LoVo (cell line): ENCODE measurements at places on chromosomes 11 and 22.

GRCh38 chr11:68012044-68012842, 2.1 kb downstream of the ALDH3B1 start:
- DNase-seq = no peak

GRCh38 chr11:34185926-34186841, 80.8 kb downstream of the NAT10 start:
- no peak for DNase-seq

DNA sequence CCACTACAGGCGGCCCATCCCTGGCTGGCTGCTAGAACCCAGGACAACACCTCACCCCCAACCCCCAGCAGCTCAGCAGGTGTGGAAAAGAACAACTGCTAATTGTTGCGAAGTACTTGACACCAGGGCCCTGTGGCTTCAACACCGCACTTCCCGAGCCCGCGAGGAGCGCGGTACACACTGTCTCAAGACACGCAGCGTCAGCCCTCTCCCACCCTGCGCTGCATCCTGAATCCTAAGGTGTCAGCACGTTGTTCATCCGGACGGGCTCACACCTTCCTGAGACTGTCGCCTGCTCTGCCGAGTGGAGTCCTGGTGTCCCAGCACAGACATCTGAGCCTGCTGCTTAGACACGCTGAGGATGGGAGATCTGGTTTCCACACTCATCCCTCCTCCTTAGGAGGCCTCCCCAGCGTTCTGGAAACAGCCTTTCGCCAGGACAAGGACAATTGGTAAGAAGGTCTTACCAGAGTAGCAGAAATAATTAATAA, 1336.2 kb downstream of the BRD1 start:
- no peak for DNase-seq

DNA sequence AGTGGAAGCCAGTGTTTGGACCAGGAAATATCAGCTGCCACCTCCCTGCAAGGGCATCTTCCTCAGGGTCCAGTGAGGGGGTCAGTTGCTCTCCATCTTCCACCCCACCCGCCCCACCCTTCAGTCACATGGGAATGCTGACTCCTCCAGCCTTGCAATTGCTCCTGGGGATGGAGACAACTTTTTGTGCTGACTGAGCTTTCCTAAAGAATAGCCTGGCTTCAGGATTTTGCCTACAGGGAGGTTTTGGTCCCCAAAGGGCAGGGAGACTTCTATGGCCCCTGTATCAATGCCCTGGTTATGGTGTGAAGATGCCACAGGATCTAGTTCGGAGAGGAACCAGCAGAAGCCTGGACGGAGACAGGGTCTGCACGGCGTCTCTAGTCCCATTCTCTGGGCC, 124.0 kb upstream of the LMO1 start:
- no peak for DNase-seq

GRCh38 chr22:40668611-40669411, 10.5 kb upstream of the MCHR1 start:
- peak; percentile 71 for DNase-seq

GRCh38 chr11:68818181-68818580, 23.5 kb downstream of the CPT1A start:
- no peak for DNase-seq

DNA sequence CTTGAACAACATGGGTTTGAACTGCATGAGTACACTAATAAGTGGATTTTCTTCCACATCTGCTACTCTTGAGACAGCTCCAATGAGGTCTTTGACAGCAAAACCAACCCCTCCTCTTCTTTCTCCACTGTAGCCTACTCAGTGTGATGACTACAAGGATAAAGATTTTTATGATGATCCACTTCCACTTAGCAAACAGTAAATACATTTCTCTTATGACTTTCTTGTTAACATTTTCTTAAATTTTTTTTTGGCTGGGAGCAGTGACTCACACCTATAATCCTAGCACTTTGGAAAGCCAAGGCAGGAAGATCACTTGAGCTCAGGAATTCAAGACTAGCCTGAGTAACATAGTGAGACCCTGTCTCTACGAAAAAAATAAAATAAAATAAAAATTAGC, 9.9 kb upstream of the EIF4G2 start:
- peak; percentile 66 for DNase-seq
